ENCODE measurements at places on chromosomes 3 and 15.
A peak's percentile ranks its signal among the peaks of the same experiment; 100 is the strongest.

- DNase-seq, result no peak
These were observed 33.8 kb upstream of the TFRC start for GRCh38 chr3:196115678-196116083.

GRCh38 chr3:46913644-46914043 is 36.1 kb downstream of the PTH1R start:
- DNase-seq, result no peak

- no peak for DNase-seq
These were observed 58.8 kb upstream of the CTXND1 start for GRCh38 chr15:80310776-80311175.

DNA sequence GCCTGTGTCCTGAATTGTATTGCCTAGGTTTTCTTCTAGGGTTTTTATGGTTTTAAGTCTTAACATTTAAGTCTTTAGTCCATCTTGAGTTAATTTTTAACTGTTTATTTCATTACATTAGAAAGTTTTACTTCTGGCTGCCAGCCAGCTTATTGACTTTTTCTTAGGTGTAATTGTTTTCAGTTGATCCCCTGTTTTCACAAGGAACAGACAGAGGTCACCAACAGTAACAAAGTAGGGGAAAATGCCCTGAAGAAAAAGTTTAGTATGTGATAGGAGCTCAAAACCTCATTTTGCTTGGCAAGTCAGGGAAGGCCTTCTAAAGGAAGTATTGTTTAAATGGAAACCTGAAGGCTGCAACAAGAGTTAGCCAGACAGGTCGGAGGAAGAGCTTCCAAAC is 10.4 kb downstream of the WDR48 start:
- no peak for DNase-seq

GRCh38 chr3:174859114-174859735 is at the start of gene NAALADL2:
Gene NAALADL2, plus strand, starts transcription at chr3:174859334.
- no peak for DNase-seq

GRCh38 chr3:45677033-45677446 is 12.2 kb upstream of the SACM1L start:
- peak; percentile 18 for DNase-seq

GRCh38 chr15:41125931-41126642 is 10.0 kb upstream of the INO80 start:
- DNase-seq, result no peak

- no peak for DNase-seq
These were observed 50.5 kb upstream of the LRRFIP2 start for GRCh38 chr3:37224879-37225278.

- DNase-seq, result no peak
These were observed 223.8 kb downstream of the KLF13 start for GRCh38 chr15:31550211-31550977.

GRCh38 chr3:28958656-28959055 is 322.2 kb upstream of the RBMS3 start:
- DNase-seq, result no peak

- no peak for DNase-seq
These were observed 122.6 kb downstream of the KCNMB2 start for GRCh38 chr3:178658694-178659325.

DNA sequence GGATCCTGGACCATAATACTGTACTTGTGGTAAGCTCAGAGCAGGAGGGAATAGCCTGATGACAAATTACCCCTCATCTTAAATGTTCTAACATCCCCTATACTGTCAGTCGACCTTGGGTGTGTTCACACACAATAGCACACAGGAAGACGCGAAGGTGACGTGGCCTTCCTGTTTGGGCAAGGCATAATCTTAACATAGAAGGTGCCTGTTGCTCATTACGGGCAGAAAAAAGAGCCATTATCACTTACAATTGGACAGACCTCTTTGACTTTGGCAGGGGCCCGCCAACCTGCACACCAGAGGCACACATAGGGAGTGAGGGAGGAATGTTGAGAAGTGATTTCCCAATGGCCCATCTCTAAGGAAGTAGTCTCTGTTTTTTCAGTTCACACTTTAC is 144.2 kb downstream of the ANO10 start:
- no peak for DNase-seq

DNA sequence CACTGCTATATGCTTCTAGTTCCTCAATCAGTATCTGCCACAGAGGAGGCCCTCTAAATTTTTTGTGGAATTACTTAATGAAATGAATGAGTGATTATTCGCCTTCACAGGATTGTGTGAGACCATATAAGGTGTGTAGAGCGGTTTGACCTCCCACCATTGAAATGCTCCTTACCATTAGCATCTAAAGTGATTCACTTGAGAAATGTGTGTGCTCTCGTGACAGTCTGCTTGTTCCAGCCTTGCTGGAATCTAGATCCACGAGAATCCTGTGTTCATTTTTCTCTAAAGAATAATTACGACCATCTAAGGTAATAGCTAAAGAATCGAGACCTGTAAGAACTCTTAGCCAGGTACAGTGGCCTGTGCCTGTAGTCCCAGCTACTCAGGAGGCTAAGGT is 126.9 kb downstream of the FNDC3B start:
- no peak for DNase-seq

- no peak for DNase-seq
These were observed 19.6 kb upstream of the HCN4 start for GRCh38 chr15:73388256-73388781.

DNA sequence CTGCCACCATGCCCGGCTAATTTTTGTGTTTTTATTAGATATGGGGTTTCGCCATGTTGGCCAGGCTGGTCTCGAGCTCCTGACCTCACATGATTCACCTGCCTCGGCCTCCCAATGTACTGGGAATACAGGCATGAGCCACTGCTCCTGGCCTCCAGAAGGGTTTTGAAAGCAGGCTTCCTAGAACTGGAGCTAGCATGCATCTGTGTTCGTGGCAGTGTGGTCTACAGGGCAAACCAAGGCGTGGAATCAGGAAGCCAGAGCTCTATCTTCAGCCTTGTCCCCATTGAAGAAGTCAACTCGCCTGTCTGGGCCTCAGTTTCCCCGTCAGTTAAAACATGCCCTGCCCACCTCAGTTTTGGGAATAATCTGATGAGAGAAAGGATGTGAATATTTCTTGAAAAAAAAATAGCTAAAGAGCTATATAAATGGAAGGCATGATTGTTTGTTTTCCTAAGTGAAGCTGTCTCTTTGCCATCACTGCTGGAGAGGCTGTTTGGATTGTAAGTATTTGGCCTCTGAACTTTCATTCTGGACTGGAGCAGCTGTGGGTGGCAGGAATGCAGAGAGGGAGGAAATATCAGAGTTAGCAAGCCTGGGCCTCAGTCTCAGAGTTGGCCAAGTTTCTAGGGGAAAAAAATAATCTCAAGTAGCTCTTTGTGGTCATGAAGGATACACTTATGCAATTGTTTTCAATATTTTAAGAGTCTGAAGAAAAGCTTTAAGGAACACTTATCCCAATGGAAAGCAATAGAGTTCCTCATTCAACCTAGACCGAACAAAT is 36.5 kb upstream of the UACA start:
- DNase-seq, result no peak

DNA sequence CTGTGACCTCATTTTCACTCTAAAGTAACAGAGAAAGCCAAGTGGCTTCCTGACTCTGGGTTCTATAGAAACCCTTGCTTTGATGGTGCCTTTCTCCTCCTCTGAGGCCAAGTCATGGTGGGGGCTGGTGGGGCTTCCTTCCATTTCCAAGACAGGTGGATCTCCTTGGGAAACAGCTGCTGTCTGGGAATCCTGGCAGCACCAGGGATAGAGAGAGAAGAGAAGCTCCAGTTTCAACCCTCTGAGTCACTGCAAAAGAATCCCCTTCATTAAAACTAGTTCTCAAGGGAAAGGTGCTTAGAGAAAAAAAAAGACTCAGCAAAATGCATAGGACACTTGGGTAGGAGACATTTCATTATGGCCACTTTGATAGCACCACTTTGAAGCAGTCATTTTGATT is 614.4 kb downstream of the FHIT start:
- no peak for DNase-seq

- no peak for DNase-seq
These were observed 4.3 kb downstream of the SELENOT start for GRCh38 chr3:150607267-150608065.

DNA sequence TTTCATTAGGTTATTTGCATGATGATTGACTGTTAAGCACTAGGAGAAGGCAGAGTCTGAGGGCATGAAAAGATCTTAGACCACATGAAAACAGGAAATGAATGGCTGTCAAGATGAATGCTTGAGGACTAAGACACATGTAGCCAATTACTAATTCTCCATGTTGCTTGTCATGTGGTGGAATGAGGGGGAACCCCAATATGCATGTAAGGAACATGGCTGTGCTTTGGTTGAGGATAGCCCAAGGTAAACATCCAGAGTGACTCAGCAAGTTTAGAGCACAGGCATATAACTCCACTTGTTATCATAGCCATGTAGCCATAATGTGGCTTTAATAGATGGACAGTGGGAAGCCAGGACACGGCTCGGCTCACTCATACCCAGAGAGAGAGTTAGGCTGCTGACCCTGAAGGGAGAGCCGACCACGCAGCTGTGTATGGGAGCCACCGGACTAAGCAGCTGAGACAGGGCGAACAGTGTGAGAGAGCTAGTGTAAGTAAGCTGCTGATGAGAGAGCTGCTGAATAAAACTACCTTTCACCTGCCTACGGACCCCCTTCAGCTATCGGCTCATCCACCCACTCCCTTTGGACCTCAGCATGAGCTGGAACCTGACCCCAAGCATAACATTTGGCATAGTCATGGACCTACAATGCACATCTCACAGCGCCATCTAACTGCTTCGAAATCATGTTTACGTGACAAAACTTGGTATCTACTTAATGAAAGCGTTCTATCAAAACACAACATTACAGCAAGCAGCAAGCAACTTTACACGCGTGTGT is 37.6 kb downstream of the ANO10 start:
- DNase-seq, result no peak

GRCh38 chr15:91561371-91562100 is 292.0 kb upstream of the SLCO3A1 start:
- no peak for DNase-seq

GRCh38 chr3:125069452-125069851 is 13.7 kb upstream of the HEG1 start:
- DNase-seq, result no peak

DNA sequence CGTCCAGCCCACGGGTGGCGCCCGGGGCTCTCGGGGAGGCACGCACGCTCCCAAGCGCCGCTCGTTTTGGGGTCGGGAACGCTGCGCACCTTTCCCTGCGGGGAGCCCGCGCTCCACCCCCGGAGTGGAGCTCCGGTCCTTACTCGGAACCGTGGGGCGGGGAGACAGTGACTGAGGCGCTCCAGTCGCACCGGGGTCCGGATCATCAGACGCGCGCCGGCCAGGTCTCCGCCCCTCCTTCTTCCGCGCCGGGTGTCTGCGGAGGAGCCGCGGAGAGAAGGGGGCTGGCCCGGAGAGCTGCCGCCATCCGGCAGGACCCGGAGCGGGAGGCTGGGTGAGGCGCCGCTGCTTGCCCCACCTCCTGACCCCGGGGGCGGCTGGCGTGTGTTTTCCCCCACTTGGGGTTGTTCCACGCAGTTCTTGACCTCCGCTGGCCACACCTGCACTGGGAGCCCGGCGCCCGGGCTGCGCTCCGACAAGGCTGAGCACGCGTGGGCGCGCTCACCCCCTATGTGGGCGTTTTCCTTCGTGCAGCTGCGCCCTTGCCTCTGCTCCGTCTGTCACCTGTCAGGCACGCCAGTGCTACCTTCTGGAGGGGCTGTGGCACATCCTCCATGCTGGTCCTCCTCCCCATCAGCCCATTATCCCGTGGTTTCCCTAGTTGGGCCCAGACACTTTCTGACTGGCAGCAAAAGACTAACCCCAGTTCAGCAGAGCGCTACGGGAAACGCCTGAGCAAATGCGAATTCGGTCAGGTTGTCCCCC is at the start of gene MCF2L2:
TSS of gene MCF2L2 (minus strand) at position 173 of the 765 bp plus-strand sequence. CDS start 642 bp downstream, outside the sequence.
- peak; percentile 52 for DNase-seq

DNA sequence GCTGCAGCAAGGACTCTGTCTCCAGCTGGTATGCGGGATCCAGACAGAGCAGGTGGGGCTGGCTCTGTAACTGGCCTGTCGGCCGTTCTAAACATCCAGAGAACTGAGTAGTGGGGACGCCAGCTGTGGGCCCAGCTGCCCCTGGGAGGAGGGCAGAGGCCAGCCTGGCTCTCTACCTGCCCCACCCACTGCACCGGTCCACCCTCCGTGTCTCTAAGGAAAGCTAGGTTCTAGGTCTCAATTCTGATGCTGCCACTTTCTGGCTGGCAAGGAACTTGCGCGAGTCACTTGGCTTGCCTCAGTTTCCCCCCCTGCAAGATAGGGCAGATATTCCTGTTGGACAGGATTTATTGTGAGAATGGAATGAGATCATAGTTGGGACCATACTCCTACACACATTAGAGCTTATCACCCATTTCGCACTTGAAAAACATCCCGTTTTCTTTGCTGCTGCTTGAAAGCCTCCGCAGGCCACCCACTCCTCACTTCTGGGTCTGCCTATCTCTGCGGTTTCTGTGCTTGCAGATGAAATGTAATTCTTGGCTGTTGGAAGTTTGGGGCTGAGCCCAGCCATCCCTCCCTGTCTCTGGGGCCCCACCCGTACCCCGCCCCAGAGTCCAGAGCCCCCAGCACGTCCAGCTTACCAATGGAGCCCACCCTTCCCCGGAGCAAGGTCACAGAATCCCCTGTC is 65.8 kb downstream of the IQSEC1 start:
- DNase-seq, result no peak

DNA sequence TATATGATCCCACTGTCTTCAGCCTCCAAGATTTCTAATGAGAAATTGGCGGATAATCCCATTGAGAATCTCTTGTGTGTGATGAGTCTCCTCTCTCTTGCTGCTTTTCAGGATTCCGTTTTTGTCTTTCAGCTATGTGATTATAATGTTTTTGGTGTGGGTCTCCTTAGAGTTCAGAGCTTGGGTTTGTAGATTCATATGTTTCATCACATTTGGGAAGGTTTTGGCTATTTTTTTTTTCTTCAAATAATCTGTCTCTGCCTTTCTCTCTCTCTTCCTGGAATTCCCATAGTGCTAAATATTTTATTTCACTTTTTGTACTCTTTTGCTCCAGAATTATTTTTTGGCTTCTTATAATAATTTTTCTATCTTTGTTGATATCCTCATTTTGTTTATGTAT is 40.4 kb downstream of the SACM1L start:
- DNase-seq, result no peak

DNA sequence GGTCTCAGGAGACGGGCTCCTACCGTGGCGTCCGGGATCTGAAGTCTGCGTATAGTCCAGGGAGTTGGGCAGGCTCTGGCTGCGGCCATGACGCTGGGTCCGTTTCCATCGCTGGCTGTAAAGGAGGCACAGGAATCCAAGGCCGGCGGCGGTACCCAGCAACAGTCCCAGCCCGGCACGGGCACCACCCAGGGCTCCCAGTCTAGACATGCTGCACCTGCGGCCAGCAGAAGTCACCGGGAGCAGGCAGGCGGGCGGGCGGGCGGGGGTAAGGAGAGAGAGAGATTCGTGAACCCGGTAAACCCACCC is 526 bp downstream of the RMDN3 start:
- no peak for DNase-seq

DNA sequence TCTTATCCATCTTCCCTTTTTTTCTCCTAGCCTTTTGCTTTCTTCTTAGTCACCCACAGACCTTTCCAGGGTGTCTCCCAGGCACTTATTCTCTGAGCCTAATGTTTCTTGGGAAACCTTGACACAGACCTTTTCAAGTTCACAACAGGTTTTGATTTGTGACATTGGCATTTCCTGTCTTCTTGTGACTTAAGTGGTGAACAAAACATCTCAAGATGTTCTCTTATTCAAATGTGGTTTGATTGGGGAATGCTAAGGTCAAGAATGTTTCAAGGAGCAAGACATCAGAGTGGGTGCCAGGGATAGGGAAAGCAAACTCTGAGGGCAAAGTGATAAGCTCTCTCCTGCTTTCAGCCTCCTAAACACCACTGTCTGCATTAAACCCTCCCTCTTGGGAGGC is 68.2 kb upstream of the GSK3B start:
- DNase-seq, result no peak
